ENCODE measurements at places on chromosomes 12 and 14. TPM values are rescaled to one million over a fixed set of nuclear protein-coding genes. Genes with fewer than 3 reads are reported as not detected.

RND1 gene
- total RNA-seq: 0.60 TPM

TTC9 gene
- total RNA-seq: 7.9 TPM

FGF6 gene
- total RNA-seq: not detected

A2ML1 gene
- total RNA-seq: not detected

ERP27 gene
- total RNA-seq: 0.60 TPM

HOXC12 gene
- not detected for total RNA-seq

LARP4 gene
- 29.8 TPM for total RNA-seq

TMCC3 gene
- total RNA-seq: 0.82 TPM

APOF gene
- not detected for total RNA-seq

CRIP1 gene
- total RNA-seq: 140 TPM

KCNA1 gene
- 0.25 TPM for total RNA-seq

DHH gene
- total RNA-seq: 0.36 TPM

CLEC6A gene
- not detected for total RNA-seq

CCDC197 gene
- total RNA-seq: not detected

LRRC9 gene
- total RNA-seq: not detected

KRT71 gene
- total RNA-seq: not detected

SIX1 gene
- total RNA-seq: 0.56 TPM

RPGRIP1 gene
- total RNA-seq: not detected

IL23A gene
- 5.9 TPM for total RNA-seq

TEP1 gene
- total RNA-seq: 23.1 TPM

ORMDL2 gene
- 32.6 TPM for total RNA-seq

FGF23 gene
- total RNA-seq: not detected

RFX4 gene
- not detected for total RNA-seq

PRB2 gene
- total RNA-seq: not detected

GUCY2C gene
- total RNA-seq: 0.48 TPM

BMP4 gene
- not detected for total RNA-seq

TMEM253 gene
- not detected for total RNA-seq

C12orf54 gene
- total RNA-seq: not detected

KLHL42 gene
- 43.9 TPM for total RNA-seq

MYF5 gene
- not detected for total RNA-seq

IGF1 gene
- total RNA-seq: not detected

NAV3 gene
- total RNA-seq: 0.04 TPM

NEUROD4 gene
- not detected for total RNA-seq

OTOGL gene
- total RNA-seq: not detected

C14orf180 gene
- total RNA-seq: not detected

ITGB7 gene
- total RNA-seq: 159 TPM

KERA gene
- not detected for total RNA-seq

PELI2 gene
- total RNA-seq: 0.18 TPM

TSPAN11 gene
- total RNA-seq: not detected

GPRC5D gene
- not detected for total RNA-seq

GDF3 gene
- total RNA-seq: not detected

ACSM4 gene
- total RNA-seq: not detected

PRKD1 gene
- not detected for total RNA-seq

NXPH4 gene
- 4.2 TPM for total RNA-seq

PLEKHG3 gene
- not detected for total RNA-seq

KRT72 gene
- total RNA-seq: not detected

ASIC1 gene
- total RNA-seq: 17.9 TPM

SPTB gene
- total RNA-seq: not detected

HOXC5 gene
- total RNA-seq: not detected

OAS1 gene
- 23.6 TPM for total RNA-seq

TRPV4 gene
- total RNA-seq: not detected

SENP1 gene
- total RNA-seq: 44.5 TPM

AQP5 gene
- total RNA-seq: 4.5 TPM

FAM186B gene
- not detected for total RNA-seq

Data from Karpas-422 (cell line).